Cardiac atrium fibroblast (primary cell): ENCODE measurements at places on chromosomes 6 and 20. TPM values are rescaled to one million over a fixed set of nuclear protein-coding genes. Genes with fewer than 3 reads are reported as not detected.

Gene IYD
- total RNA-seq, result not detected in 2 replicates

Gene COL9A1
- not detected in 2 replicates for total RNA-seq

Gene INSM1
- total RNA-seq, result not detected in 2 replicates

Gene TP53INP2
- 5.8 and 10.4 TPM in 2 replicates for total RNA-seq

Gene OR2H1
- total RNA-seq, result not detected in 2 replicates

Gene GSTA2
- total RNA-seq, result not detected in 2 replicates

Gene SUMO4
- total RNA-seq, result 0.16 TPM in 1 of 2 replicates, not detected in the other

Gene FAM110A
- total RNA-seq, result 1.4 and 1.8 TPM in 2 replicates

Gene FNDC11
- total RNA-seq, result 0.16 and 0.36 TPM in 2 replicates

Gene PPP1R11
- 34.3 and 35.5 TPM in 2 replicates for total RNA-seq

Gene OR2B6
- not detected in 2 replicates for total RNA-seq

Gene CLDN20
- total RNA-seq, result not detected in 2 replicates

Gene KIF13A
- total RNA-seq, result 13.5 and 19.1 TPM in 2 replicates

Gene MAP7
- total RNA-seq, result 0.32 and 0.90 TPM in 2 replicates

Gene FERMT1
- 1.4 and 2.3 TPM in 2 replicates for total RNA-seq

Gene RBCK1
- 106 and 111 TPM in 2 replicates for total RNA-seq

Gene EYS
- total RNA-seq, result not detected in 2 replicates

Gene KIAA1755
- total RNA-seq, result under 0.01 and 0.32 TPM in 2 replicates

Gene FRK
- total RNA-seq, result 1.3 and 2.9 TPM in 2 replicates

Gene TRIM31
- not detected in 2 replicates for total RNA-seq

Gene ERMARD
- total RNA-seq, result 14.1 and 36.8 TPM in 2 replicates

Gene RAET1G
- total RNA-seq, result 0.97 TPM in 1 of 2 replicates, not detected in the other

Gene ALDH8A1
- 0.16 TPM in 1 of 2 replicates, not detected in the other for total RNA-seq
